ENCODE measurements at places on chromosomes 7 and 10. TPM values are rescaled to one million over a fixed set of nuclear protein-coding genes. Genes with fewer than 3 reads are reported as not detected.

THNSL1 gene
- 6.8 TPM for total RNA-seq

SAP25 gene
- 0.54 TPM for total RNA-seq

STEAP1B gene
- 0.43 TPM for total RNA-seq

- DNase-seq: no peak
Measured at GRCh38 chr7:47648275-47648925, 66.5 kb upstream of the TNS3 start.

SHH gene
- total RNA-seq: not detected

Measured in Right ventricle myocardium superior (tissue), 1 donor.